CD4-positive, alpha-beta memory T cell (primary cell): ENCODE measurements at places on chromosomes 5 and 9. TPM values are rescaled to one million over a fixed set of nuclear protein-coding genes. Genes with fewer than 3 reads are reported as not detected.

DNA sequence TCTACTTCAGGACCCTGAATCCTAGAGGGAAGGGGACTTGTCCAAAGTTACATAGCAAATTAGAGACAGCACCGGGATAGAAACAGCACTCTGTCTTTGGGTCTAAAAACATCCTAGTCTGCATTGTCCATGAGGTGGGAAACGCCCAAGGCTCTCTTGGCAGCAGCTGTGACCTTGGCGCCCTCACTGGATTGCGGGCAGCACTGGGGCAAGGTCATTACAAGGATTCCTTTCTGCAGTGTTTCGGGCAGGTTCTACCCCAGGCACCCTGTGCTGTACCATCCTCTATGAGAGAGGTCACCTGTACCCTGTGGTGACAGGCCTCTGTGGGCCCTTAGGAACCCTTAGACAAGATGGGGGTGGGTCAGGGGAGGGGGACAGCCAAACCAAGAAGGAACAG is 8.6 kb downstream of the CD74 start:
- no peak for DNase-seq

DNA sequence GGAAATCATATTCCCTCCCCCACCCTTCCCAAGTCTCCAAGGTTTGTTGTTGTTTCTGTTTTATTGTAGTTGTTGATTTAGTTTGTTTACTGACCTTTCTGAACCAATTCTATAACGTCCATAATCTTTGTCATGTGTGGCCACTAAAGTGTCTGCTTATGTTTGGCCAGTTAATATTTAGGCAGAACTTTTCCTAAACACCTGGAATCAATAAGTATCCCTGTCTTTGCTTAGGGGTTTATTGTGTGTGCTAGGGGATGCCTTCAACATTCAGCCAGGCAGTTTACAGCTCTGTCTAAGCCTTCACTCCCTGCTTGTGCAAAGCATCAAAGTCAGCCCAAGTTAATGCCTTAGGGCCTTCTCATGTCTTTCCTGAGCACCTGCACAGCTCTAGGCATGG is 16.9 kb upstream of the LECT2 start:
- DNase-seq: no peak

- no peak for DNase-seq
These were observed 116.7 kb downstream of the MED10 start for GRCh38 chr5:6261668-6262067.

- no peak for DNase-seq
These were observed 38.8 kb upstream of the PRDM9 start for GRCh38 chr5:23468658-23469057.

DNA sequence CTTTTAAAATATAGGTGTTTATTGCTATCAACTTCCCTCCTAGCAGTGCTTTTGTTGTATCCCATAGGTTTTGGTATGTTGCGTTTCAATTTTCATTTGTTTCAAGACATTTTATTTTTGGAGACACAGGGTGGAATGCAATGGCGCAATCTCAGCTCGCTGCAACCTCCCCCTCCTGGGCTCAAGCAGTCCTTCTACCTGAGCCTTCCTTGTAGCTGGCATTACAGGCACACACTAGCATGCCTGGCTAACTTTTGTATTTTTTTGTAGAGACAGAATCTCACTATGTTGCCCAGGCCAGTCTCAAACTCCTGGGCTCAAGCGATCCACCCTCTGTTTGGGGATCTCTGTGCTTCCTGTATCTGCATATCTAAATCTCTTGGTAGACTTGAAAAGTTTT is 35.4 kb upstream of the CCDC180 start:
- DNase-seq: no peak

- no peak for DNase-seq
These were observed 143.7 kb upstream of the IRX2 start for GRCh38 chr5:2895196-2895595.

- DNase-seq: no peak
These were observed 3.5 kb downstream of the PAX5 start for GRCh38 chr9:37030611-37030939.

- no peak for DNase-seq
These were observed 637.8 kb upstream of the MEF2C start for GRCh38 chr5:89520771-89521170.

- DNase-seq: no peak
These were observed 210.9 kb downstream of the AOPEP start for GRCh38 chr9:94937214-94937903.

DNA sequence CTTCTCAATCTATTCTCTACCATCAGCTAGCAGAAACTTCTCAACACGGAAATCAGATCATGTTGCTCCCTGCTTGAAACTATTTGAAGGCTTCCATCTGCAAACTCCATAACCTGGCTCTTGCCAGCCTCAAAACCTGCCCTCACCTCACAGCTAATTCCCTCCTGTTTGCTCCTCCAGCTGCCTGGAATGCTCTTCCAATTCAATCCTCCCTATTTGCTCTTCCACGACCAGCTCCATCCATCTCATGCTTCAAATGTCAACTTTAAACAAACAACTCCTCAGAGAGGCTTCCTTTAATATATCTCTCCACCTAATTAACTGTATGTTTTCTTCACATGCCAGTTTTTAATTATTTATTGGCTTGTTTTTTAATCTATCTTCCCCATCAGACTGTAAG is 1.5 kb downstream of the PLAA start:
- no peak for DNase-seq

DNA sequence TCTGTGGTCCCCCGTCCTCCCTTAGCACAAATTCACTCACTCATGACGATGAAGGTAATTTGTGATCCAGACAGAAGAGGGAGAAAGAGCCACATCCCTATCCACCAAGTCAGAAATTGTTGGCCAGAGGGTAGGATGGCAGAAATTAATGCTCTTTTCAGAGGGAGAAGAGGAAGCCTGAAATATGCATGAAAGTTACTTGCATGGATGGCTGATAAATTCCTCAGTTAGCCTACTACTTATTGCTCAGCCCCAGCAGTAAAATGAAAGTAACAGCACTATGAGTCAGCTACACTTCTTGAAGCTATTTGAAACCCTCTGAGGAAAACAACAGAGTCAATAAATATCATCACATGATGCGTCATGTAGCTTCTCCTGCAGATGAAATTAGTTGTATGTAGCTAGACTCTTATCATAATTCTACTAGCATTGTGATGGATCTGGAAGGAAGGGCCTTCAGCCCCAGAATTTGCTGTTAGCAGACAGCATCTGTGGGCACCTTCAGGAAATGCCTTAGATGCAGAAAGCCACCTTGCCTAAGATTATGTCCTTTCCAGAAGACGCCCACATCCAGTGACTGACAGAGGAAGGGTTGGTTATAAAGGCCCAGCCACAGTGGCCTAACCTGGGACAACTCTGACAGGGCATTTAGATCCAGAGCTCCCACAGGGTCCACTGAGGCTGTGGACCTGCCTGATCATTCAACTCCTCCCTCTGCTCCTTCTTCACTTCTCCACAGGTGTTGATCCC is 81.2 kb upstream of the CCDC112 start:
- no peak for DNase-seq

GRCh38 chr9:131318231-131319085 is 28.9 kb downstream of the PLPP7 start:
- no peak for DNase-seq

- DNase-seq: no peak
These were observed 382.0 kb downstream of the CDH12 start for GRCh38 chr5:22471154-22471553.

GRCh38 chr5:110865400-110866094 is 126.7 kb downstream of the SLC25A46 start:
- DNase-seq: no peak

GRCh38 chr5:148897842-148898241 is 71.4 kb downstream of the ADRB2 start:
- no peak for DNase-seq

GRCh38 chr5:9394221-9394620 is 151.7 kb downstream of the SEMA5A start:
- DNase-seq: no peak

DNA sequence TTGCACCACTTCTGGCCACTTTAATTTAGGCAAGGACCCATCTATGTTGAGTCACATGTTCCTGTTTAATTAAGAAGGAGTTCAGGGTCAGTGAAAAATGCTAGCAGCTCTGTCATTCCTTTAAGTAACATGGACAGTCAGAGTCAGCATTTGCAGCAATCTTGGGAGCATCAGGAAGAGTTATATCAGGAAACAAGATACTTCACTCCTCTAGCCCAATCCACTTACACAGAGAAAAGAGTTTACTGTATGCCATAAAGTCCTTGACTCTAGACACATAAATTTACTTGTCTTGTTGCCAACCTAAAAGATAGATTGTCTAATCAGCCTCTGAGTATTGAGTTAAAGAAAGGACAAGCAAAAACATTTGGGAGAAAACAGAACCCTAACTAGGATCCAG is 266.7 kb downstream of the PJA2 start:
- no peak for DNase-seq

DNA sequence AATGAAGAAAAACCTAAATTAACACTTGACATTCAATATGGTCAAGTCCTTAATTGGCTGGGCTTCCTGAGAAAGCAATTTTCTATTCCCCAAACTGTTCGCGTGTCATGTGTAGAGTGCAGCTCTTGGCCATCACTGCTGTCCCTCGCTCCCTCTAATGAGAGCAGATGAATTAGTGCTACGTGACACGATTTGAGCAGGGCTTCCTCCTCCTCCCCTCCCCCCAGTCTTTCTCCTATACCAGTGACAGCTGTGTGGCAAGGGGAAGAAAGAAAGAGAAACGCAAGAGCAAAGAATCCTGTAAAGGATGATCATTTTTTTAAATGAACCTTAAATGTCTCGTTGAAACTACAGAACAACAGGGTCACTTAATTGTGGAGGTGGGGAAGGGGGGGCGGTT is 159.6 kb downstream of the BNC2 start:
- no peak for DNase-seq

- DNase-seq: no peak
These were observed 17.5 kb upstream of the GPX3 start for GRCh38 chr5:151002681-151003502.

- DNase-seq: no peak
These were observed 55.0 kb upstream of the TRPC7 start for GRCh38 chr5:136420168-136420898.

GRCh38 chr9:112898872-112899311 is 8.2 kb upstream of the SLC46A2 start:
- no peak for DNase-seq

DNA sequence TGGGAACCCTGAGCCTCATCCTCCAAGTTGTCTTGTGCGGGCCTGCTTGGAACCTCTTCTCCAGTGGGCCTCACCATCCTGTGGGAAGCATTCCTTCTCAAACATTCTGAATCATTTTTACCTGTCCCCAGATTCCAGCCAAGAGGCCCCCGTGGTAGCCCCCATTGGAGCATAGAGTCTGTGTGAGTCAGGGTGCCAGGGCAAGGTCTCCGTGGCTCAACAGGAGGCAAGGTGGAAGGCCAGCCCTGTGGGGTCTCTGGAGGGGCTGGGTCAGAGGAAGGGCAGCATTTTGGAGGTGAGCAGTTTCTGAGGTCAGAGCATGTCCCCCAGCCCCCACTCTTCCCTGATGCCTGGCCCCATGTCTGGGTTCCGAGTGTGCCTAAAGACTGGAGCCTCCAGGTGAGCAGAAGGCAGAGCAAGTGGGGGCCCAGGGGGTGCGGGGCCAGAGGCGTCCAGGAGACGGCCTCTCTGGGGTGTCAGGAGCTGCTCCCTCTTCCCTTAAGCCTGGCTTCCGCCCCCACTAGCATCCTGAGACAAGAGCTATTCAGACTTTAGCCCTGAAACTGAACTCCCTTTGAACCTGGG is 2.1 kb downstream of the CACNA1B start:
- no peak for DNase-seq

GRCh38 chr5:57113481-57113880 is 60.4 kb upstream of the GPBP1 start:
- no peak for DNase-seq

DNA sequence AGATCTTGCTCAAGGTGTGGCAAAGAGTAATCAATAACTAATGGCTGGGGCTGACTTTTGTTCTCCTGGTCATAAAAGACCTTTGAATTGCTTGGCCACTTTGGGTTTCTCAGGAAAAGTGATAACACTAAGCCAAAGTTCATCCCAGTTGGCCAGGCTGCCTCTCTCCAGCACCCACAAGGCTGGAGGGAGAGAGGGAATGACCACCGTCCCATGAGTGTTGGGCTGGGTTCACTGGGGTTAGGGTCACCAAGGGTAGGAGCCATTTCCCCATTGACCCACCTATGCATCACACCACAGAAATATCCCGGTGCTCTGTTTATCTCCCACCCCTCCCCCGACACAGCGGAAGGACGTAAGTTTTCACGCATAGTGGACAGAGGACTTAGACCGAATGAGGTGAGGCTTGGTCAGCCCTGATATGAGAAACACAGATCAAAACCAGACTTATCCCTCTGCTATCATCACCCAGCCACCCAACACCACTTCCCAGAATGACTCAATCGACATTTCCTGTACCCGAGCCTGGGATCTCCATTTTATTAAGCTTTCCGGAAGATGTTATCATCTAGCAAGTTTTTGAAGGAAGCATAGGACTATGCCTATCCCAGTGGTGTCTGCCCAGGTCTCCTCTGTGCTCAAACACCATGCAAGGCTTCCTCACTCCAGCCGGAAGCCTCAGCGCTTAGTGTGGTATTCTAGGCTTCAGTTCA is 27.0 kb upstream of the PPARGC1B start:
- DNase-seq: no peak

DNA sequence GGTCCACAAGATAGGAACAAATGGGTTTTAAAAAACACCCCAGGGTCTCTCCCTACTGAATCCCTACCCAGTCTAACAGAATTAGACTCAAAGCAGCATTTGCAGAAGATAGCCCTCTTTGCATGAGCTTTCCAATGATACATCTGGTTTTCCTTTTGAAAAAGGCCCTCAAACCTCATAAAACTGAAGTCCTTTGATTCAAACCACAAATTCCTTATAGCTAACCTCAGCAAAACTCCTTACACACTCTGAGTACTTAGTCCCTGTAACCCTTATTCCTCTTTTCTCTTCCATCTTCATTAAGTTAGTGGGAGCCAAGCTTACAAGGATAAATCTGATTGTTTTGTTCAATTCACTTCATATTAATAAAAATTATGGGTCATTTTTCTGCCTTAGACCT is 90.5 kb upstream of the TNC start:
- DNase-seq: no peak

- DNase-seq: no peak
These were observed 96.6 kb downstream of the MAN2A1 start for GRCh38 chr5:109786206-109786855.

DNA sequence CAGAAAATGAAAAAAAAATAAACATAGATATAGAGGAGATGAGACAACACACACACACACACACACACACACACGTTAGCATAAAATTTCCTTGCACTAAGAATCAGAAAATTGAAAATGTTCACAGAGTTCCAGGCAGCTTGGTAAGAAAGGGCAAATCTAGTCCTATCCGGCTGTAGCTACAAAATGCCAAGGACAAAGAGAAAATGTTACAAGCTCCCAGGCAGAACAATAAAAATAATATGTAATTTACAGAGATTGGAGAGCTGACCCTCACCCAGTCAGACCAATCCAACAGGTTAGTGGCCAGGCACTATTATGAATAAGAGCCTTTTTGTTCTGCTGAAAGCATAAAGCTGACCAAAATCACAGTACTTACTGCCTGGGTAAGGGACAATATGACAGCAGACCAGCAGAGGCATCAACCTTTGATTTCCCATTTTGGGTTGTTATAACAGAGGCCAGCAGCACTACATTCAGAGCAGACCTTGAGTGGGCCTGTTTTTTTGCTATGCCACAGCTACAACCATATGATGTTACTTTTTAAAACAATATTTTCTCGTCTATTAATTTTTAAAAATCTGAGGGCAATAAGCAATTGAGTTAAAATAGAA is 892.6 kb downstream of the TAF11L14 start:
- DNase-seq: no peak

GRCh38 chr5:83426855-83427254 is 44.7 kb upstream of the VCAN start:
- no peak for DNase-seq

EPB41L4A gene
- total RNA-seq: 1.00 TPM

SLC6A7 gene
- not detected for total RNA-seq

LCN9 gene
- total RNA-seq: not detected

CARTPT gene
- not detected for total RNA-seq
